ENCODE measurements at places on chromosomes 1 and 21. TPM values are rescaled to one million over a fixed set of nuclear protein-coding genes. Genes with fewer than 3 reads are reported as not detected.

- no peak for DNase-seq
Measured at GRCh38 chr1:170307426-170307825, 161.7 kb downstream of the NTMT2 start.

DNA sequence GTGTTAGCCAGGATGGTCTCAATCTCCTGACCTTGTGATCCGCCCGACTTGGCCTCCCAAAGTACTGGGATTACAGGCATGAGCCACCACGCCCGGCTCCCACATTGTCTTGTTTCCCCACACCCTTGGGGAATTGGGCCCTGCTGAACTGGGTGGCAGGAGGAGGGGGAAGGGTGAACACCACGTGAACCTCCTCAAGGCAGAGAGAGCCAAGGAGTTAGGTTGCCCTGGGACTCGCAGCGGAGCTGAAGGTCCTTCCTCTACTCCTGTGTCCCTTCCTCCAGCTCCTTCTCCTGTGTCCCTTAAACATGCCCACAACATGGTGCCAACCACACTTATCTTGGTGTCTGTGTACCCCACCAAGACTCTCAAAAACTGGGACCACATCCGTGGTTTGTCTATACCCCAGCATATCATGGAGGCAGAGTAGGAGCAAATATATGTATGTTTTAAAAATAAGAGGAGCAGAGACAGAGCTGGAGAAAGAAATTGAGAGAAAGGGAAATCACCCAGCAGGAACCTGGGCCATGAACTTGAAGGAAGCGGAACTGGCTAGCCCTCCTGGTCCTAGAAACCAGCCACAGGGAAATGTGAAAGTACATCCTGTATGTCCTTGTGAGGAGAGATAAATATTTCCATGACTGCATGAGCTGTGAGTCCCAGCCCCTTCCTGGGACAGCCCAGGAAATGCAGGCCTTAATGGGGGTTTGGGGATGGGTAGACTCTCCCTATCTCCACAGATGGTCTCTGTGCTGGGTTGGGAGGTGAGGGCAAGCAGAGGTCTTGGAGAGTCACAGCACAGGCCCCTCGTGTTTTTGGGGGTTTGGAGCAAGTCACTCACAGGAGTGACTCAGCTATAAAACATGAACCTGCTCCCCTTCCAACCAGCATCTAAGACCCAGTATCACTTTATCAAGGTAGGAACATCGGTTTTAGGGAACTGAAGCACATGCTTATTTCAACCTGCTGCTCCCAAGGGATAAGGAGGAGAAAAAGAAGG lies 9.4 kb upstream of the TAL1 start:
- no peak for DNase-seq

- DNase-seq, result no peak
Measured at GRCh38 chr1:10951961-10952360, 60.5 kb upstream of the TARDBP start.

DNA sequence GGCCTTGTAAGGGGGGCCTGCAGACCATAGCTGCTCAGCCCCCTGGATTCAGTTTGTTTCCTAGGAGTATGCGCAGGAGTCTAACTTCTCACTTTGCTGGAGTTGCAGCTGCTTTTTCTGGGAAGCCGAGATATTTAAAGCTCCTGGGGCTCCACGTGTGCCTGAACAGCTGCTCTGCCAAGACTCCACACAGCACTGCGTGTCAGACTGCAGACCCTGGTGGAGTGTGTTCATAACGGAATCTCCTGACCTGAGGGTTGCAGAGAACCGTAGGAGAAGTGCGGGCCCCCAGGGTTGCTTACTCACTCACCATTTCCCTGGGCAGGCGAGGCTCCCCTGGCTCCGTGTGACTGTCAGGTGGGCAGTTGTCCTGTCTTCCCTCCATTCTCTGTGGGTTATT lies 474.3 kb upstream of the TMPRSS15 start:
- DNase-seq, result no peak

MTARC1 gene
- total RNA-seq, result 37.6 TPM

KRTAP19-3 gene
- not detected for total RNA-seq

Data from lower lobe of right lung (tissue), 2 donors.